ENCODE measurements at places on chromosomes 4 and X.

GRCh38 chr4:88908003-88908402, 149.0 kb downstream of the FAM13A start:
- DNase-seq: no peak

DNA sequence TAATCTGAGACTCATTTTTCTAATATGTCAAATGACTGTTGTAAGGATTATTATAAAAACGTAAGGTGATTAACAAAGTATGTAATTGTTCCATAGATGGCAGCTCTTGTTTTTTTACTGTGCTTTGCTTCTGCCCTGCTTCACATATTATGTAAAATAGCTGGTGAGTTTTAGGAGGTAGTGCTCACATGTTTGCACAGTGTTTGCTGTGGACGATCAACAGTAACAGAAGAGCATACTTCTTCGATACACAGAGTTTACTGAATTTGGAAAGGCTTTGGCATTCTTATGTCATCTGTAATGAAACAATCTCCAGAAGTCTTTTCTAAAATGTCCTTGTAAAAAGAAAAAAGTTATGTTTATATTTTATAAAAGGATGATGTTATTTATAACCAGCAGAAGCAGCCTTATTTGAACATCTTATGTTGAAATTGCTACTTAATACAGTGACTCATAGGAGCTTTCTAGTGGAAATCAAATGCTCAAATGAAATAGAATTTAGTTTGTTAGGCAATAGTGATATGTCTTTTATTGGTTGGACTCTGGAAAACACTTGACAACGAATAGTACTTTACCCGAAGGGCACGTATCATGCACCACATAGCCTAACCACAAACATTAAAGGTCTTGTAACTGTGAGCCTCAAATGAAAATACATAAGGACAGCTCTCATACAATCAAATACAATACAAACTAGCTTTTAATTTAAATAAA, 1.9 kb upstream of the MTTP start:
- no peak for DNase-seq

DNA sequence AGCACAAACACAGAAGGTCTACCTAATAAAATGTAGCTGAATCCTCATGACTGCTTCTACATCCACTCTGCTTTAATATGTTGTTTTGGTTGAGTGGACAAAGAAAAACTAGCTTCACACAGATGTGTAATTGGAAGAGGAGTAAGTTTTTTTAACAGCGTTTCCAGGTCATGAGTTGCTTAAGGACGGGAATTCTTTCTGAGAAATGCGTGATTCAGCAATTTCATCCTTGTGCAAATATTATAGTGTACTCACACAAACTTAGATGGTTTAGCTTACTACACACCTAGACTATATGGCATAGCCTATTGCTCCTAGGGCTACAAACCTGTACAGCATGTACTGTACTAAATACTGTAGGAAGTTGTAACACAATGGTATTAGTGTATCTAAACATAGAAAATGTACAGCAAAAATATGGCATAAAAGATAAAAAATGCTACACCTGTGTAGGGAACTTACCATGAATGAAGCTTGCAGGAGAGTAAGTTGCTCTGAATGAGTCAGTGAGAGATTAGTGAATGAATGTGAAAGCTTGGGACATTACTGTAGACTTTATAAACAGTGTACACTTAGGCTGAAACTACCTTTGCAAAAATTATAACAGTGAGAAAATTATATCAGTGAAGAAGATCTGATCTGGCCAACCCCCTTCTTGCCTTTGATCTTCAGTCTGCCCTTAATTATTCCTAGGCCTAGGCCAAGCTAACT, 70.8 kb upstream of the IL15 start:
- no peak for DNase-seq

GRCh38 chr4:38857354-38858096, 908 bp upstream of the TLR6 start:
- DNase-seq: no peak

DNA sequence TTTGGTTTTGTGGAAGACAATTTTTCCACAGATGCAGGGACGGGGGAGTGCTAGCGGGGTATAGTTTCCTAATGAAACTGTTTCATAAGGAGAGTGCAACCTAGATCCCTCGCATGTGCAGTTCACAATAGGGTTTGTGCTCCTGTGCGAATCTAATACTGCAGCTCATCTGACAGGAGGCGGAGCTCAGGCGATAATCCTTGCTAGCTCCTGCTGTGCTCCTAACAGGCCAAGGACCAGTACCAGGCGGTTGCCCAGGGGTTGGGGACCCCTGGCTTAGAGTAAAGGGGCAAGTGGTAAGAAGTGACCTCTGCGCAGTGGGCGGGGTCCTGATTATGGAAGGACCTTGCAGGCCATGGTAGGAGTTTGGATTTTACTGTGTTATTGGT, 3.8 kb downstream of the SCML1 start:
- no peak for DNase-seq

GRCh38 chrX:4935846-4936245, 1222.4 kb upstream of the PRKX start:
- no peak for DNase-seq

DNA sequence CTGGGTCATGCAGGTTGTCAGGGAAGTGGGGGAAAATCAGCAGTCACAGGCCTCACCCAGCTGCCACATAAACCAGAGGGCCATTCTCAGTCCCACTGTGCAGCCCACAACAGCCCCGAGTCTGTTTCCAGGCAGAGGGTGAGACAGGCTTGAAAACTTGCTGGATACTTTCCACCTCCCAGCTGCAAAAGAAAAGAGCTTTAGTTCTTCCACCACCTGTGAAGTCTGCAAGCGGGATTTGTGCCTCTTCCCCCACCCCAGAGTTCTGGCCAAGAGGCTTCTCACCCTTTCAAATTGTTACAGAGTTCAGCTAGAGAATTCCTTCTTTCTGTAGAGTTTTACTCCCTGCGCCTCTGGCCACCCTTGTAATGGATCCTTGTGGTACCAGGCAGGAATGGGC, 115.5 kb upstream of the ZDHHC15 start:
- no peak for DNase-seq

DNA sequence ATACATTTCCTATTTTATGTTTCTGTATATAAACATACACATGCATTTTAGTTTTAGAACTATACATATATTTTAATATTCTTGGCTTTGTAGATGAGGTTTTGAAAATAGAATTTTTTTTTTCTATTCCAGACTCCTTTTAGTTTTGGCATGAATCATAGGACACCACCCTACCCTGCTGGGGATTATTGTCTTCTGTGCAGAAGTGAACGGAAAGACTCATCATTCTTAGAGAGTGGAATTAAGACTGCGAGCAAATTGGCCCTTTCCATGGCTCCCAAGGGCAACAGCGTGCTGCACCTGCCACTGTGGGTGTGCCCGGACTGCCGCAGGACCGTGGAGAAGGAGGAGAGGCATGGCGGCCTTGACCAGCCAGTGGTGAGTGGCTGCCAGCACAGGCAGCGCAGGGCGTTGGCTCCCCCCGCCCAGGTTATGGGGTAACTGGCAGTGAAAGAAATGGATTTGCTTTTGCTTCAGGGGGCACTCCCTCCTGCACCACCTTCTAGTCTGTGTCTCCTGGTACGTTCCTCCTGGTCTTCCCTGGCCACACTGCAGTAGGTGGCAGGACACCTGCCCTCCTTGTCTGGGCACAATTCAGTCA, 59.6 kb downstream of the FAM193A start:
- no peak for DNase-seq

GRCh38 chr4:2650276-2650675, 105.9 kb downstream of the TNIP2 start:
- DNase-seq: no peak

DNA sequence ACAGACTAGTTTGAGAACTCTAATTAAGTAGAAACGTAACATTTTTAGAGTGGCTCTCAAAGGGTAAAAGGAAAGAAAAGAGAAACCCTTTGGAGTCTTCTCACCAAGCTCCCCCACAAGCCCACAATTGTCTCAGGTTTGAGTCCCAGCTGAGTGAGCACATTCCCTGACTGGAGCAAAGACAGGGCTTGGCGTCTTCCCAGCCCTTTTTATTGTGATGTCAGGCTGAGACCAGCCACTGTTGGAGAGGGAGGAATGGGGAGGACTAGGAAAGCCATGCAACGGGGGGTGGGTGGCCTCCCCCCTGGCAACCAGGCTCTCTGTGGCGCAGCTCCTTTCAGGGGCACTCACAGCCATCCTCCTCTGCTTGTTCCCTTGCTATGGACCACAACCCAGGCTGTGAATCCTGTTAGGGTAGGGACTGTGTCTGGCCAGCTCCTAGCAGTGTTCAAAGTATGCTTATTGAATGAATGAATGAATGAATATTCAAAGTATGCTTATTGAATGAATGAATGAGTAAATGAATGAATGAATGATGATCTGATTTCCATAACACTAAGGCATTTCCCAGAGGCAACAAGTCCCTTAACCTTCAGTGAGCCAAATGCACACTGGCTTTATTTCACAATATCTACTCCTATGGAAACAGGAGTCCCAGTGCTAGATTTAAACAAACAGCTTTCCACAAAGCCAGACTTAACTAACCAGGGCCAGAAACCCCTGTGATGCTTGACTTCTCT, 413.3 kb downstream of the MID1IP1 start:
- no peak for DNase-seq

GRCh38 chr4:1512738-1513660, 106.8 kb upstream of the NKX1-1 start:
- no peak for DNase-seq

DNA sequence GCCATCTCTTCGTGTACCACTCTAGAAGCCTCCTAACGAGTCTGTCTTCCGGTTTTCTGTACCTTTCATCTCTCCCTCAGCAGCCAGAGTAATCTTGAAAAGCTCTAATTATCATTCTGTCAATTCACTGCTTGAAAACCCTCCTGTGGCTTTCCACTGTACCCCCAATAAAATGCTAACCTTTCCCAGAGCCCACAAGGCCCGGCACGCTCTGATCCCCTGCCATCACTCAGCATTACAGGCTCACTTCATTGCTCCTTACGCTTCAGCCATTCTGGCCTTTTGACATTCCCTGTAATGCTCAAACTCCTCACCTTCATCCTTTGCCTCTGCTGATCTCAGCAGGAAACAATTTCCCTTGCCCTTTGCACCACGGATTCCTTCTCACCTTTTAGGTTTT, 112.9 kb downstream of the ARHGAP10 start:
- DNase-seq: no peak

DNA sequence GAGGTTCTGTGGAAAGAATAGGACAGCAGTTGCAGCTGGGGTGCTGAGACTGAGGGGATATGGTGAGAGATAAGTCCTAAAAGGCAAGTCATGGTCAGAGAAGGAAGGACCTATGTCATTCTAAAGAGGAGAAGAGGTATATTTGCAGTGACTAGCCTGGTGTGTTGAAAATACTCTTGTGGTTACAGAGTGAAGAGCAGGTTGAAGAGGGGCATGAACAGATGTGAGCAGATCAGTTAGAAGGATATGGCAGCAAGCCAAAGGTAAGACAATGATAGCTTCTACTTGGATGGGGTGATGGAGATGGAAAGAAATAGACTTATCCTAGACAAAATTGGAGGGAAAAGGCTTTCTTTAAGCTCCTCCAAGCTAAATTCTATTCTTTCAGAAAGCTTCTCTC, 469.8 kb upstream of the CPEB2 start:
- no peak for DNase-seq

DNA sequence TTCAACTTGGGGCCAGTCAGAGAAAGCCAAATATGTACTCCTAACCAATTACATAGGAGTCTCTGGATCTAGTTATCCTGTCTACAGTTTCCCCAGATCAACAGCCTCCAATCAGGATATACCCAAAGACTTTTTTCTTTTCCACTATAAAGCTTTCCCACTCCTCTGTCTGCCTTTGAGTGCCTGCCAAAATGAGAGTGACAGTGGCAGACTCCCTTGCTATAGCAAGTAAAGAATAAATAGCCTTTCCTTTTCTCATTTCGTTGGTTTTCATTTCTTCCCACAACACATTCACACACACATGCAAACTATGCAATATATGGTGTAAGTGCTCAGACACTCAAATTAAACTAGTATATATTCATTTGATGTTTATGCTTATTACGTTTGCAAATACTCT, 302.4 kb upstream of the TACR3 start:
- no peak for DNase-seq

- no peak for DNase-seq
Measured at GRCh38 chr4:101086801-101087586, 260.3 kb downstream of the PPP3CA start.

DNA sequence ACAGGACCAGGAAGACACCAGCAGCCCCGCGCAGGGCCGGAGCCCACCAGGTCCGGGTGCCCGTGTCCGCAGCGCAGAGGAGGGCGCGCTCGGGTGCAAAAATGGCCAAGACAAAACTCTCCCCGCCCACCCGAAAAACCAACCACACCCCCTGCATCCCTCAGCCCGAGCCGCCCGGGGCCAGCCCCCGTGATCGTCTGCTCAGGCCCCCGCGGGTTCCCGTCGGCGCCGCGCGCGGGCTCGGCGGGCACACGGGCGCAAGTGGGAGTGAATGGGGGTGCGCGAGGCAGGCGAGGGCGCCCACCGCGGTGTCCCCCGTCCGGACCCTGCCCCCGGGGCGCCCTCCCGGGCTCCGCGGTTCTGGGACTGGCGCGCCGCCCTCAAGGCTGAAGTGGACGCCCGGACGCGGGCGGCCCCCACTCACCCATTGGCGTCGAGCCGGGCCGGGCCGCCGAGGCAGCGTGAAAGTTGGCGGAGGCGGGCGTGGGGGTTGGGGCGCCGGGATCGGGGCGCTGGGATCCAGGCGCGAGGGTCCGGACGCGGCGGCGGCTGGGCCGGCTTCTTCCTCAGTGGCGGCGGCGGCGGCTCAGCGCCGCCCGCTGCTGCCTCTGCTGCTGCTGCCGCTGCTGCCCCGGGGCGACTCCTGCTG, 393 bp downstream of the SH3KBP1 start:
- DNase-seq: no peak

- no peak for DNase-seq
Measured at GRCh38 chrX:6026429-6026828, 202.2 kb downstream of the NLGN4X start.

DNA sequence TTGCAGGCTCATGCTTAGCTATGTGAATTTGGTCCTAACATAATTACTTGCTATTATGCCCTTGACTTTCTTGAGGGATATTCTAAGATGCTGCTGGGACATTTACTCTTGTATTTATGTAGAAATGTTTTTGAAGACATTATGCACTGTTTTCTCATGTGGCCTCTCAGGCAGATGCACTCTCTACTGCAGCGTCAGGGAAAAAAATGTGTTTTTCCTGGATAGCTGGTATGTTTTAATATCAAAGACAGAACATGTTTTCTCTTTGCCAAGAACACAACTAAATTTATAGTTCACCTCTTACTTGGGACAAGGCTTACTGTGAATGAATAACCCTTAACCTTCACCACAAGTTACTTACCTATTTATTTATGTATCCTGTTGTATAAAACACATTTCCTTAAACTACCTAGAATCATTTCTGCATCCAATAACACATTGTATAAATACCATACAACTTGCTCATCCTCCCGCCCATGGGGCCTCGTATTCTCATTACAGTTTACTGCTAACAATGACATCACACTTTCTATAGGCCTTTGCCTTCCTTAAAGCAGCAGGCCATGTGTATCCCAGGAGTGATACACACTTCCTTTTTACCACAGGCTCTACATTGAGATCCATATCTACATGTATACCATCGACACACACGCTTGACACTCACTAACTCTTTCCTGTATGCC, 178.7 kb downstream of the SLIT2 start:
- DNase-seq: no peak

- no peak for DNase-seq
Measured at GRCh38 chrX:155314260-155314659, 20.2 kb downstream of the CLIC2 start.

All from NCI-H1436 treated with DMSO at 0.1 percent for 48 hours (cell line).